ENCODE measurements at places on chromosomes 6 and 20. TPM values are rescaled to one million over a fixed set of nuclear protein-coding genes. Genes with fewer than 3 reads are reported as not detected.
A peak's percentile ranks its signal among the peaks of the same experiment; 100 is the strongest.

The CYP21A2 gene
- under 0.01 TPM for total RNA-seq

The RNF146 gene
- 58.7 TPM for total RNA-seq

The OOEP gene
- under 0.01 TPM for total RNA-seq

DNA sequence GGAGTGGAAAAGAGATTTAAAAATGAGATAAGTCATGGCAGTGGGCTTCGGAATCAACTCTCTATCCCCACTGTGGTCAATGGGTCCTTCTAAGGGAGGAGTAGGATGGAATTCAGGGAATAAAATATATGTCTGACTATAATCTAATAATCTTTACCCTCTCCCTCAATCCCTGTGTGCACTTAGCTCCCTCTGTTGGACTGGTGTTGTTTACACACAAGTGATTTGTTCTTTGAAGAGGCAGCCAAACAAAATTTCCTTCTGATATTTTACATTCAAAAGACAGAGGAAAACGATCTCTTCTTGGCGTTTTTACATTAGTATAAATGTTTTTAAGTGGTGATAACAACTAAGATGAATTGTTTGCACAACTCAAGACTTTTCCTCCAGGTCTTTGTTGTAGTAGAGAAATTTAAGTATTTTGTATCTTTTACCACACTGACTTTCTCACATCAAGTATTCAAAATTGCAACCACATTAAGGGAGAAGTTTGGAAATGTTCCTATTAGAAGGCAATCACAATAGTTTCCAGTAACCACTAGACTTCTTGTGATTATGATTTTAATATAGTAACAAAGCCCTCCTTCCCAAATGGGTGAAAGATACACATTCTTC is 317.8 kb downstream of the CENPW start:
- peak; percentile 51 for DNase-seq

DNA sequence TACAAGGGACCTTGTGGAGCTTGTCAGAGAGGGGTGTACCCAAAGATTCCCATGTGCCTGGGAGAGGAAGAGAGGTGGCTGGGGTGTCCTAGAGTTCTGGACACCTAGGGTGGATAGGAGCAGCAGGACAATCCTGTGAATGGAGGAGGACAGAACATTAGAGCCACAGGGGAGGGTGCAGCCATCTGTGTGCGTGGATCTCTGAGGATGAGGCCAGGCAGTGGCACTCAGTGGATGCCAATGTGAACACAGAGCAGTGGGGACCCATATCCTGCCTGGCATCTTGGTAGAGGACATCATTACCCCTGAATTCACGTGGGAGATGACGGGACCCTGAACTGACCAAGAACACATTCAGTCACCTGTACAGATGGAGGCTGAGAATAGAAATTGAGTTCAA is 205.3 kb downstream of the CD83 start:
- DNase-seq: no peak

Measured in fibroblast of villous mesenchyme (primary cell).